Epithelial cell of prostate (primary cell): ENCODE measurements at places on chromosomes 2 and 18.

DNA sequence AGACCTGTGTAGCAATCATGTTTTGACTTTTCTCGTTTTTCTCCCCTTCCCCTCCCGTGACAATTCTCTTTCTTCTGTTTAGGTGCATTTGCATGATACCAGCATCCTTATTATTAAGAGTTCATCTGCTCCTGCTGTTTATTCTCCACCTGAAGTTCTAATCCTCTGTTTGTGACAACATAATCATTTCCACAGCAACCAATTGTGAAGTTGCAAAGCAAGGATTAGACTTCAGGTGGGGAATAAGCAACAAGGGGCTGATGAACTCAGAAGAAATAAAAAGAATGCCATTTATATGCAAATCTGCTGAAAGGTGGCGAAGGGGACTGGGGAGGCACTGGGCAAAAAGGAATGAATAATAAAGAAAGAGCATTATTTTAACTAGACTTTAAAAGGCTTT lies 124.8 kb upstream of the LINC00305 start:
- DNase-seq: no peak

DNA sequence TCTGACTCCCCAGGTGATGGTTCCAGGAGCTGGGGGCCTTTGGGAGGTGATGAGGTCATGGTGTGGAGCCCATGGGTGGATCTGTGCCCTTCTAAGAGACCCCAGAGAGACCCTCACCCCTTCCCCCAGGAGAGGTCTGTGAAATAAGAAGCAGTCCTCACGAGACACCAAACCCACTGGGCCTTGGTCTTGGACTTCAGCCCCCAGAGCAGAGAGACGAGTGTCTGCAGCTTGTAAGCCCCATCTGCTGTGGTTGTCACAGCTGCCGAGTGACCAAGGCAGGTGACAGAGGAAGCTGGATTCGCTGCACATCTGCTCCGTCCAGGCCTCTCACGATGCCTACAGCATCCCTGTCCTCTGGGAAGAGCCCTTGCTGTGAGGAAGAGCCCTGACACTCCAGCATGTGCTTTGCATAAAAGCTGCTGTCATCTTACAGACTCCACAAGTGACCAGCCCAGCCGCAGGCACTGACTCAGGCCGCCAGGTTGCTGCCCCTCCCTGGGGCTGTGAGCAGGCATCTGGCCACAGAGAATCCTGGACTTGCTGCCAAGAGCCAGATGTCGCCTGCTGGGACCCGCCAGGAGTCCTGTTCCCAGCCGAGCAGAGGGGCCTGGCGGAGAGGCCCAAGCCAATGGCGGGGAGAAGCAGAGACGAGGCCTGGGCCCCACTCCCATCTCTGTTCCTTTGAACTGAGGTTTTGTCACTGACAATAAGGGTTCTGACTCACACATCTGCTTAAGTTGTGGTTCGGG lies 150.8 kb downstream of the PXDN start:
- no peak for DNase-seq

DNA sequence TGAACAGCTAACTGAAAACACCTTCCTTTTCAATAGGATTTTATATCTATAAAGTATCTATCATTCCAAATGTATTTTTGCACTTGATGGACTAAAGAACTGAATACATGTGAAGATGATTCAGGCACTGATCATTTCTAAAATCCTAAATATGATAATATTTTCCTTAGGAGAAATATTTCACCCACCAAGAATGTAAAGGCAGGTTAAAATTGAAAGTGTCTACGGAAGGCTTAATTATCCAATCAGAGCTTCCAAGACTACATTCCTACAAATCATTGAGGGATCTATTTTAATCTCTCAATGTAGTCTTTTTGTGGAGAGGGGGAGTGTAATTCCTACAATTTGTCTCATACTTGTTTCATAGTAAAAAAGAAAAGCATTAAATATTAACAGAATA lies 3.6 kb downstream of the GALNT3 start:
- DNase-seq: no peak

- DNase-seq: no peak
Measured at GRCh38 chr18:4102901-4103300, 352.2 kb downstream of the DLGAP1 start.

GRCh38 chr18:26960911-26961310 lies 95.4 kb upstream of the AQP4 start:
- DNase-seq: peak; percentile 58

- DNase-seq: no peak
Measured at GRCh38 chr2:138713504-138713903, 66.7 kb downstream of the NXPH2 start.

- DNase-seq: no peak
Measured at GRCh38 chr2:241084856-241085444, 17.1 kb downstream of the MTERF4 start.

GRCh38 chr2:66897181-66897580 lies 462.3 kb downstream of the MEIS1 start:
- no peak for DNase-seq
